GM23248 (cell line): ENCODE measurements at places on chromosomes 2 and 18. TPM values are rescaled to one million over a fixed set of nuclear protein-coding genes. Genes with fewer than 3 reads are reported as not detected.

NTSR2 gene
- not detected in 2 replicates for total RNA-seq

GPBAR1 gene
- not detected in 2 replicates for total RNA-seq

DNA sequence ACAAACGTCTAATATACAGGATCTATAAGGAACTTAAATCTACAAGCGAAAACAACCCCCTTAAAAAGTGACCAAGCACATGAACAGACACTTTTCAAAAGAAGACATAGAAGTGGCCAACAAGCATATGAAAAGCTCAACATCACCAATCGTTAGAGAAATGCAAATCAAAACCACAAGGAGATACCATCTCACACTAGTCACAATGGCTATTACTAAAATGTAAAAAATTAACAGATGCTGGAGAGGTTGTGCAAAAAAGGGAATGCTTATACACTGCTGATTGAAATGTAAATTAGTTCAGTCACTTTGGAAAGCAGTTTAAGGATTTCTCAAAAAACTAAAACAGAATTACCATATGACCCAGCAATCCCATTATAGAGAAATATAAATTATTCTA, 1148.5 kb upstream of the FAM98A start:
- no peak for DNase-seq
- no peaks in the 10 kb centered on the region for H3K36me3 ChIP-seq
- no peak overlapping the region for H3K4me3 ChIP-seq
- no peaks in the 10 kb centered on the region for H3K27me3 ChIP-seq

DNA sequence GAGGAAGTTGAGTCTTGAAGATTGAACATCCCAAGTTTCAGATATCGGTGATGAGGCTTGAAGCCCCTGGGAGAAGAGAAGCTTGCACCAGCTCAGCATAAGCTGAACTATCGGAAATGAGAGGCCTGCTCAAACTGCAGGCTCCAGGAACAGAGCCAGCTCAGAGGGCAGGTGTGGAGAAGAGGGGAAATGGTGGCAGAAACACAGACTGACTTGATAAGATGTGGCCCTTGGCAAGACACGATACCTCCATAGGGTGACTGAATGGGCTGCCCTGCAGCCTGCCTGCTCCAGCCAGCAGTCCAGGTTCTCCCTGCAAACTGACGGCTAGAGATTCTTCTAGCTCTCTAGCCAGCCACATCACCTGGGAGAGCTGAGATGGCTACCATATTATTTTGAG, 86.6 kb downstream of the MYT1L start:
- H3K27me3 ChIP-seq, result no peaks in the 10 kb centered on the region
- H3K4me1 ChIP-seq, result no peaks in the 10 kb centered on the region
- DNase-seq, result no peak
- no peak overlapping the region for H3K27ac ChIP-seq
- H3K4me3 ChIP-seq, result no peak overlapping the region
- H3K36me3 ChIP-seq, result no peaks in the 10 kb centered on the region

DNA sequence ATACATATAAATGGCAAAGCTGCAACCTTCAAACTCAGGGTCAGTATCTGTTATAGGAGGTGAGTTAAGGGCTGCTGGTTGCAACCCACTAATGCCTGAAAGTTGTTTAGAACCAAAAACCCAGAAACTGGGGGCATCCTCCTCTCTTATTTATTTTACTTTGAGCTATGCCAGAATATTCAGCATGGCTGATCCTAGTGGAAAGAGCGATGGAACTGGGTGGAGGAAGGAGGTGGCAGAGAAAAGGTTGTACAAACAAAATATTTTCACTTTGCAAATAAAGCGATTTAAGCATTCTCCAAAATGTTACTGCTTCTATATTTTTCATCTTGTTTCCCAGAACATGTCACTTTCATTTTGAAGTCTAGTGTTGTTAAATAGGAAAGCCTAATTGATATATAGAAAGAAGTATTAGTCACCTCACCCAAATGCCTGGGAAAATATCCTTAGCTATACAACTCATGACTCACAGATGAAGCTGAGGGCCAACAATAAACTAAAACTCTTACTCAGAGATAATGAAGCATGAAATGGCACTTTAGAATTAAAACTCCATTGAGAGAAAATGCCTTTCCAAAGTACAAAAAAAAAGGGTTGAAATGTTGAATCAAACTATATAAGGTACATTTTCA, 251.4 kb upstream of the UBE2E3 start:
- H3K4me3 ChIP-seq, result peak overlapping the region; percentile 29; the same call in 1 of the 2 replicates
- H3K36me3 ChIP-seq, result no peaks in the 10 kb centered on the region
- H3K27ac ChIP-seq, result peak overlapping the region; percentile 75
- peaks cover 17% of the 10 kb centered on the region for H3K4me1 ChIP-seq
- H3K27me3 ChIP-seq, result no peaks in the 10 kb centered on the region
- DNase-seq, result peak; percentile 95

- no peak for DNase-seq
- no peak overlapping the region for H3K27ac ChIP-seq
- H3K36me3 ChIP-seq, result no peaks in the 10 kb centered on the region
- H3K4me3 ChIP-seq, result no peak overlapping the region
- H3K4me1 ChIP-seq, result peaks cover 6% of the 10 kb centered on the region; the same call in 1 of the 2 replicates
- no peaks in the 10 kb centered on the region for H3K27me3 ChIP-seq
These were observed 290.2 kb downstream of the ZNF385B start for GRCh38 chr2:179571252-179571651.

- DNase-seq, result no peak
- no peaks in the 10 kb centered on the region for H3K27me3 ChIP-seq
- no peak overlapping the region for H3K27ac ChIP-seq
- no peak overlapping the region for H3K4me3 ChIP-seq
- no peaks in the 10 kb centered on the region for H3K36me3 ChIP-seq
- H3K4me1 ChIP-seq, result no peaks in the 10 kb centered on the region
These were observed 36.5 kb upstream of the DSG1 start for GRCh38 chr18:31281437-31281836.

DNA sequence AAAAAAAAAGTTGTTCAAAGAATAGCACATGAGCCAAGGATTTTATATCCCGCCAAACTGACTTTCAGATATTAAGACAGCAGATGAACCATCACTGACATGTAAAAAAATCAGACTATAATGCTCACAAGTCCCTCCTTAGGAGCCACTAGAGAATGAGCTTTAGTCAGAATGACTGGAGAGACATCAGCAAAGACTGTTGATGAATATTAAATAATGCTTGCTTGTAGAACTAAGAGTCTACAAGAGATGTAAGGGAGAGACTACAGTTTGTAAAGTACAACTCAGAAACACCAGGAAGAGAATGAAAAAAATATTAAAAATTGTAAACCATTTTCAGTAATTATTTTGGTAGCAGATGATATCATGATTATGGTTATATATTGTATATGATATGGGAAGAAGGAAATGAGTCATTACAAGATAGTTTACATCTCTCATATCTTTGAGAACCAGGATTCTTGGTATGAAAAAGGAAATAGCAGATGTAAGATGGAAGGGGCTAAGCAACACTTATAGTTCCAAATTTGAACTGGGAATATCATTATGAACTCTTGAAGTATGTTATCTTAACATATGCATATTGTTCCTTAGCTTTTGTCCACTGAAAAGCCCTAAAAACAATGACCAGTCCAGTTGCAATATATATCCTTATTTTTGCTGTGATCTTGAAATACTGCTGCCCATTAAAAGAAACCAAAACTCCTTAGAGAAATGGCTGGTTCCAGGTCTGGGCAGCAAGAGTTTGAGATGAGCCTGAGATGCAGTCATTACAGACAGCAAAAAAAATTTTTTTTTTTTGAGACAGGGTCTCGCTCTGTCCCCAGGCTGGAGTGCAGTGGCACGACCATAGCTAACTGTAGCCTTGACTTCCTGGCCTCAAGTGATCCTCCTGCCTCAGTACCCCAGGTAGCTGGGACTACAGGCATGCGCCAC, 55.7 kb downstream of the PTPN2 start:
- H3K4me3 ChIP-seq, result no peak overlapping the region
- H3K36me3 ChIP-seq, result peaks cover 22% of the 10 kb centered on the region
- no peak overlapping the region for H3K27ac ChIP-seq
- DNase-seq, result no peak
- H3K4me1 ChIP-seq, result no peaks in the 10 kb centered on the region
- no peaks in the 10 kb centered on the region for H3K27me3 ChIP-seq

GRCh38 chr18:37720663-37721062, 155.1 kb upstream of the CELF4 start:
- H3K27ac ChIP-seq, result no peak overlapping the region
- H3K4me3 ChIP-seq, result no peak overlapping the region
- no peak for DNase-seq
- H3K36me3 ChIP-seq, result no peaks in the 10 kb centered on the region
- no peaks in the 10 kb centered on the region for H3K27me3 ChIP-seq
- H3K4me1 ChIP-seq, result no peaks in the 10 kb centered on the region

DNA sequence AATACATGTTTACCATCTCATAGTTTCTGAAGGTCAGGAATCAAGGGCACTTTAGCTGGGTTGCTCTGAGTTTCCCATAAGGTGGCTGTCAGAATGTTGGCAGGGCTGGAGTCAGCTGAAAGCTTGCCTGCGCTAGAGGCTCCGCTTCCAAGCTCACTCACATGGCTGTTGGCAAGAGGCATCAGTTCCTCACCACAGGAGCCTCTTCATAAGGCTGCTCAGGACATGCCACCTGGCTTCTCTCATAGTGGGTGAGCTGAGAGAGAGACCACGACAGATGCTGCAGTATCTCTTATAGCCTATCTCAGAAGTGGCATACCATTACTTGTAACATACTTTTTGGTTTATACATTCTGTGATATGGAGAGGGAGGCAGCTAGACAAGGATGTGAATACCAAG, 7.2 kb downstream of the HADHB start:
- no peak overlapping the region for H3K27ac ChIP-seq
- peak; percentile 33 for DNase-seq
- no peak overlapping the region for H3K4me3 ChIP-seq
- peaks cover 13% of the 10 kb centered on the region for H3K4me1 ChIP-seq

- H3K4me3 ChIP-seq, result no peak overlapping the region
- H3K36me3 ChIP-seq, result no peaks in the 10 kb centered on the region
- no peaks in the 10 kb centered on the region for H3K27me3 ChIP-seq
- peaks cover 6% of the 10 kb centered on the region for H3K4me1 ChIP-seq
- no peak overlapping the region for H3K27ac ChIP-seq
These were observed 73.0 kb upstream of the ITGA6 start for GRCh38 chr2:172354347-172354746.

- H3K4me1 ChIP-seq, result peaks cover 56% of the 10 kb centered on the region
- H3K27me3 ChIP-seq, result no peaks in the 10 kb centered on the region
- DNase-seq, result peak; percentile 64
- no peaks in the 10 kb centered on the region for H3K36me3 ChIP-seq
- peak overlapping the region; percentile 39; the same call in 1 of the 2 replicates for H3K4me3 ChIP-seq
These were observed 51.1 kb upstream of the RAPH1 start for GRCh38 chr2:203586206-203586605.
